ENCODE measurements at places on chromosomes 13 and 19. TPM values are rescaled to one million over a fixed set of nuclear protein-coding genes. Genes with fewer than 3 reads are reported as not detected.

Gene MTUS2
- not detected for total RNA-seq

Gene ZNF132
- 3.8 TPM for total RNA-seq

Gene ZNF816
- total RNA-seq = 2.7 TPM

Gene NLRP11
- not detected for total RNA-seq

Gene NLRP9
- total RNA-seq = not detected

Gene ZNF430
- total RNA-seq = 4.7 TPM

Gene PTH2
- not detected for total RNA-seq

All from pericardium fibroblast (primary cell).